Heart left ventricle (tissue), 16 donors: ENCODE measurements at places on chromosomes 11 and 22. TPM values are rescaled to one million over a fixed set of nuclear protein-coding genes. Genes with fewer than 3 reads are reported as not detected.

- H3K27ac ChIP-seq = no peak overlapping the region
- H3K4me1 ChIP-seq = no peaks in the 10 kb centered on the region
- H3K4me3 ChIP-seq = no peak overlapping the region
Measured at GRCh38 chr11:125071435-125071834, 8.3 kb downstream of the SLC37A2 start.

- DNase-seq = no peak
- no peaks in the 10 kb centered on the region for H3K4me1 ChIP-seq
- no peak overlapping the region for H3K4me3 ChIP-seq
- no peak overlapping the region for H3K27ac ChIP-seq
- H3K27me3 ChIP-seq = no peaks in the 10 kb centered on the region
Measured at GRCh38 chr11:128841461-128842072, 25.5 kb downstream of the KCNJ1 start.

GRCh38 chr11:64591257-64592233 lies 525 bp downstream of the SLC22A12 start:
- H3K27ac ChIP-seq = no peak overlapping the region
- H3K4me3 ChIP-seq = no peak overlapping the region
- H3K27me3 ChIP-seq = peaks cover 3% of the 10 kb centered on the region

DNA sequence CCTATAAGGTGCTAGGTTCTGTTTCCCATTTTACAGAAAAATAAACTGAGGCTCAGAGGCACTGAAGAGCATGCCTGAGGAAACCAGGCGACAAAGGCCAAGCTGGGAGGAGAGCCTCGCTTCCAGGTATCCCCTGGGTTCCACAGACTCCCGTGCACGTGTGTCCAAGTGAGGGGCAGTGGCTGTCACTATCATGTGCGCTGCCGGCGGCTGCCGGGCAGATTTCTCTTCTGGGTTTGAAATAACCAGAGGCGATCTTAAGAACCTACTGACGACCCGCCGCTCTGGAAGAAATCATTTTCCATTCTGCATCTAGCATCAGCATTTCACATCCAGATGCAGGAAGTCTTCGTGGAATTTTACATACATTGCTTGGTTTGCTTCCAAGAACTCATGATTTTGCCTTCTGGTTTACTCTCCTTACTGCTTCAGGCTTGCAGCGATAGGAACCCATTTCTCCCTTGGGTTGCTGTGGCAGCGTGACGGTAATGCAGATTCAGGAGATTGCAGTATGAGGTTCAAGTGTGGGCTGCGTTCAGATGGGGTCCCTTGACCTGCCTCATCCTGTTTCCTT lies 28.6 kb downstream of the ARHGAP8 start:
- H3K27me3 ChIP-seq = peaks cover 4% of the 10 kb centered on the region
- DNase-seq = no peak
- H3K36me3 ChIP-seq = no peaks in the 10 kb centered on the region

GRCh38 chr11:108965306-108966001 lies 300.6 kb downstream of the DDX10 start:
- no peak overlapping the region for H3K4me3 ChIP-seq
- H3K27ac ChIP-seq = no peak overlapping the region
- no peaks in the 10 kb centered on the region for H3K27me3 ChIP-seq
- H3K36me3 ChIP-seq = no peaks in the 10 kb centered on the region

DNA sequence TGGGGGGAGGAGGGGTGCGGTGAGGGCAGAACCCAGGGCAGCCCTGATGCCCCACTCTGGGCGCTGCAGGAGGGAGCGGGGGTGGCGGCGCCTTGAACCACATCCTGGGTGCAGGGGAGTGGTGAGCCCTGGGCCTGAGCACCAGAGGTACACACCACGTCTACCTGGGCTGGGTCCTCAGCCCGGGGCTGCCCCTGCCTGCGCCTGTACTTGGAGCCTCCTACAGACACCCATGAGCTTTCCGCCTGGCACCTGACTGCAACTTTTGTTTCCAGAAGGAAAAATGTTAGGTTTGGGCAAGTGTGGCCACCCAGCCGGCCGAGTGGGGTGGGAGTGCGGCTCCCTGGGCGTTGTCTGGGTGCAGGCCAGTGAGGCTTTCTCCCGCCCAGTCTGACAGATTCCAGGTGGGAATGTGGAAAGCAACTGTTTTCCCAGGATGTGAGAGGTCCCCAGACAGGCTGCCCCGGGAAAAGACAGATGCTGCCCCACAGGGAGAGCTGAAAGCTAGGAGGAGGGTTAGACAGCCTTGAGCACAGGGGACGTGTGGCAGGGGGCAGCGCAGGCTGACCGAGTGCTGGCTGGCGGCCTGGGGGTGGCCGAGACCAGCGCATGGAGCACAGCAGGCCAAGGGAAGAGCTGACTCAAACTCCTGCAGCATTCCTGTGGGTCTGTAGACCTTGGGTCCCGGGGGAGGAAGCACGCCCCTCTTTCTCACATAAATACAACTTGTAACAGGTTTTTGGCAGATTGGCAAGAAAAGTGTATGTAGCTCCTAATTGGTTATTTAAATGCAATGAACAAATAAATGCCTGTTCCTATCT lies 44.1 kb downstream of the GNB1L start:
- no peaks in the 10 kb centered on the region for H3K36me3 ChIP-seq
- no peak for DNase-seq
- H3K4me1 ChIP-seq = no peaks in the 10 kb centered on the region
- no peaks in the 10 kb centered on the region for H3K27me3 ChIP-seq
- no peak overlapping the region for H3K4me3 ChIP-seq

Gene BRSK2
- total RNA-seq = 0.69 TPM

Gene HMGXB4
- total RNA-seq = 12.2 TPM

Gene NRIP3
- 0.50 TPM for total RNA-seq

Gene GAB4
- total RNA-seq = not detected

Gene WT1
- total RNA-seq = 2.9 TPM

Gene OR6A2
- not detected for total RNA-seq
